Prostate gland (tissue), 2 donors: ENCODE measurements at places on chromosomes 2 and 18. TPM values are rescaled to one million over a fixed set of nuclear protein-coding genes. Genes with fewer than 3 reads are reported as not detected.

ZBTB7C gene
- total RNA-seq, result 48.9 TPM

GRCh38 chr18:47110492-47111274, 39.6 kb downstream of the HDHD2 start:
- no peak overlapping the region for H3K27ac ChIP-seq
- H3K4me3 ChIP-seq, result no peak overlapping the region
- no peaks in the 10 kb centered on the region for H3K27me3 ChIP-seq

- H3K4me1 ChIP-seq, result peaks cover 5% of the 10 kb centered on the region
- no peak for DNase-seq
- H3K27me3 ChIP-seq, result no peaks in the 10 kb centered on the region
- no peak overlapping the region for H3K4me3 ChIP-seq
- H3K36me3 ChIP-seq, result no peaks in the 10 kb centered on the region
These were observed 43.3 kb upstream of the LCLAT1 start for GRCh38 chr2:30403592-30404312.

GRCh38 chr2:241943209-241943850, 73.8 kb downstream of the RTP5 start:
- H3K4me3 ChIP-seq, result no peak overlapping the region
- no peaks in the 10 kb centered on the region for H3K27me3 ChIP-seq
- no peaks in the 10 kb centered on the region for H3K4me1 ChIP-seq

- DNase-seq, result no peak
- H3K27me3 ChIP-seq, result no peaks in the 10 kb centered on the region
- H3K4me1 ChIP-seq, result no peaks in the 10 kb centered on the region
- no peak overlapping the region for H3K27ac ChIP-seq
- H3K4me3 ChIP-seq, result no peak overlapping the region
These were observed 199.5 kb upstream of the MEIS1 start for GRCh38 chr2:66235428-66235827.
